ENCODE measurements at places on chromosomes 2 and 18.

- DNase-seq: no peak
Observed at GRCh38 chr18:63511285-63511684, 30.9 kb upstream of the SERPINB12 start.

DNA sequence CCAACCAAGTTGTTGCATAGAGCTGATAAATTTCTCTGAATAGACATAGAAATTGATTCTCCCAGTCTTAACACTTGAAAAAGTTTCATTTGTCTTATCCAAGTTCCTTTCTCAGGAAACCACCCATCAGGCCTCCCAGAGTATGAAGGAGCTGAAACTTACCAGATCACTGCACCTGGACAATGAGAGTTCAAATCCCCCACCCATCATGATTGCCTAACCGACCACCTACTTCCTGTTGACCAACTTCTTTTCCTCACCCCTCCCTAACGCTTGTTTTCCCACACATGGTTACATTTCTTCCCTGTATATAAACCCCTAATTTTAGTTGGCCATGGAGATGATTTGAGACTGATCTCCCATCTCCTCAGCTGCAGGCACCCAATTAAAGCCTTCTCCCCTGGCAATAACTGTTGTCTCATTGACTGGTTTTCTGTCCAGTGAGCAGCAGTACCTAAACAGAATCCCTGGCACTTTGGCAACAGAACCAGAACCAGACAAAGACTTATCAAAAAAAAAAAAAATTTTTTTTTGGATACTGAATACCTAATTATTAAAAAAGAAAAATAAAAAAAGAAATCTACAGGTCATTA lies 103.0 kb downstream of the SPIRE1 start:
- no peak for DNase-seq

DNA sequence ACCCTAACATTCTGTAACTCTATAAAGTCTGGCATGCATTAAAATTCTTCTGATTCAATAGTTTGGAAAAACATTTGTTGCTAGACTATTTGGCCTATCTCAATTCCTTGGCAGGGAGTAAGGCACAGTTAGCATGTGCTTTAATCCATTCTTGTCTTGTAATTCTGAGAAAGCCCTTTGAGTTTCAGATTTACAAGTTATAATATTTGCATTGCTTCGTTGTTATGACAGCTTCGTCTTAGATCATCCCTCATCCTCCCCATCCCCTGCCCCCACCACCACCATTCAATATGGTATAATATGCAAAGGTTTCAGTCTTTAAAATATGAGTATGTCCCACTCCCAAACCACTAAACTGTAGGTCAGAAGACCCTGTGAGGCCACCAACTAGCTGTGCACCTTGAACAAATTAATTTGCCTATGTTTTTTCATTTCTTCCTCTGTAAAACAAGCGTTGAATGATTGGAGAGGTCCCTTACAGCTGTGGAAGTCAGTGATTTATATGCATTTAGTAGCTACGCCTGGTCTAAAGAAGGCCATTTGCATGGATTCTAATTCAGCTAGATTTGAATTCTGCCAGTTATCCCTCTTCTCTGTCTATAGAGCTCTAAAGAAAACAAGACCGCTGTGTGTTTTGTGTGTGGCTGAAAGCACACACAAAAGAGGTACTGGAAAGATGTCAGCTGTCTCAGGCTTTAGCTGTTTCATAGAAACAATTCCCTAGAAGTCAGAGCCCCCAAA lies 591 bp downstream of the C2orf80 start:
- DNase-seq: no peak

DNA sequence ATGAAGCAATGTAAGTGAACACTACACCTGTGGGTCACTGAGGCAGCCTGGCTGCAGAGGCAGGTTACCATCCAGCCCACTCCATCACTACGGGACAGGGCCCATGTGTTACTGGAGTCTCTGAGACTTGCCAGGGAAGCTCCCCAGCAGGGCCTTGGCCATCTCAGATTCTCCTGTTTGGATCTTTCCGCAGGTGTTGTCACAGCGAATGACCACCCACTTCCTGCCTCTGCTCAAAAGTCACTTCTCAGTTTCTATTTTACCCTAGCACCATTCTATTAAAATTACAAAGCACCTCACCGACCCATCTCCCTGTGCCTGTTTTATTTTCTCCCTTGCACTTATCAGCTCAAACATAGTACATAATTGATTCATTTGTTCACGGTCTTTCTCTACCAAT lies 34.5 kb upstream of the L3MBTL4 start:
- no peak for DNase-seq

DNA sequence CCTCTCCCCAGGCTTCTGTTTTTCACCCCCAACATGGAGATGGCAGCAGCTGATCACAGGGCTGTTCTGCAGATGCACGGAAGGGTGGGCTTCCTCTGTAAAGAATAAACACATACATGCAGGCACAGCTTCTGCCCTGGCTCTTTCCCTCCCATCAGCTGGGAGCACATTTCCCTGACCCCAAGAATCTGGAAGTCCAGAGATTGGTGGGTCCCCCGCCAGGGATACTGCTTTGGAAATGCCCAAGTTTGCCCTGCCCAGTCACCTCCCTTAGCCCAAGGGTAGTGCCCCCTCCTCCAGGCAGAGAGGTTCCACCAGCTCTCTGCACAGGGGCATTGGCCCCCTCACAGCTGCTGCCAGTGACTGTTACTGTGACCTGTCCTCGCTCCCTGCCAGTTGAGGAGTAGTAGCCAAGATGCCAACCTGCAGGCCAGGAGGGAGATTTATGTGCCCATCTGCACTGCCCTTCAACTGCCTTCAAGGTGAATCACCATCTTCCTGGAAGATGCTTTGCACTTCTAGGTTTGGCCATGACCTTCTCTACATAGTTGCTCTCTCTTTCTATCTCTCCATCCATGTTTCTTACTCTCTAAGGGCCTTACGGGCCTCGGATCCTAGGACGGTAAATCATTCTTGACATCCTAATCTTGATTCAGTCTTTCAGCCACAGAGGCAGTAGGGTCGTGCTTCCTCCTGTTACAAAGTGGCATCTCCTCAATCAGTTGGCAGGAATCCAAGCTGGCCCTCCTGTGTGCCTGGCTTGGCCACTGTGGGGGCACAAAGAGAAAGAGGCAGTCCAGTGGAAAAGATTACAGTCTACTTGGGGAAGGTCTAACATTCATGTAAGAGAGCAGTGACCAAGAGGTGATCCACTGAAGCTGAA lies 121.8 kb downstream of the CTIF start:
- DNase-seq: no peak

DNA sequence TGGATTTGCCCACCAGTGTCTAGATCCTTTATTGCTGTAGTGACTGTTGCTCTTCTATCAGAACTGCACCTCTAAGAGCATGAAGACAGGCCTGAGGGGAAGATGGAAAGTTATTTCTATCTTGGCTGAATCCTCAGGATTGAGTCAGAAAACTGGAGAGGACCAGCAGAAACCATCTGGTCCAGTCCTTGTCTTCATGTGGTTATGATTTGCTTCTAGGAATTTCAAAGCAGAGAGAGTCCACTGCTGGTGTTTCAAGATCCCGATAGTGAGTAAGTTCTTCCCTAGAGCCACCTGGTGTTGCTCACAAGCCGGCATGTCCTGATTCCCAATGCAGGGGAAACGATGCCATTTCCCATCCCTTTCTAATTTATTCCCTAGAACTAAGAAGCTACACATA lies 84.2 kb downstream of the NCKAP5 start:
- no peak for DNase-seq

DNA sequence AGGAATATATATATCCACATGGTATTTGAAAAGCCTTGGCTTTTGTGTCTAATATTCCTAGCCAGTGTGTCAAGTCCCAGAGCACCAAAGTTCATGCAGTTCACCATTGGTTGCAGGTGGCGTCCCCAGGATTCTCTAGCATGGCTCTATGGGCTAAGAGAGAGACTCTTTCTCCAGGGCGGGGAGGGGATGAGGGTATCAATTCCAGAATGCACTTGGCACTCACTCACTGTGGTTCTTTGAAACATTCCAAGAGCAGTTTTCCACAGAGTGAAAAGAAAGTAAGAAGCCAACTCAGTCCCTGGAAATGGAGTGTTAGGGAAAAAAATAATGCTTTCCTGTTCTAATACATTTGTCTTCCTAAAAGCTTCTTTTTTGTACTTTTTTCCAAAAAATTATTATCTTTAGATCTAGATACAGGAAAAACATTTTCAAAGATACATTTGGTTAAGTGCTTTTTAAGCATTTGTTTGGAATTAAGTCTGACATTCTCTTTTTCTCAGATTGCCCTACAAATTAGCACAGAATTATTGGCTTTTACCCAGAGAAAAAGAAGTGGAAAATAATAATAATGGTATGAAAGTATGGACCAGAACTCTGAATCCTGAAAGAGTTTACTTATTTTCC lies 239.9 kb downstream of the PAX3 start:
- DNase-seq: no peak

DNA sequence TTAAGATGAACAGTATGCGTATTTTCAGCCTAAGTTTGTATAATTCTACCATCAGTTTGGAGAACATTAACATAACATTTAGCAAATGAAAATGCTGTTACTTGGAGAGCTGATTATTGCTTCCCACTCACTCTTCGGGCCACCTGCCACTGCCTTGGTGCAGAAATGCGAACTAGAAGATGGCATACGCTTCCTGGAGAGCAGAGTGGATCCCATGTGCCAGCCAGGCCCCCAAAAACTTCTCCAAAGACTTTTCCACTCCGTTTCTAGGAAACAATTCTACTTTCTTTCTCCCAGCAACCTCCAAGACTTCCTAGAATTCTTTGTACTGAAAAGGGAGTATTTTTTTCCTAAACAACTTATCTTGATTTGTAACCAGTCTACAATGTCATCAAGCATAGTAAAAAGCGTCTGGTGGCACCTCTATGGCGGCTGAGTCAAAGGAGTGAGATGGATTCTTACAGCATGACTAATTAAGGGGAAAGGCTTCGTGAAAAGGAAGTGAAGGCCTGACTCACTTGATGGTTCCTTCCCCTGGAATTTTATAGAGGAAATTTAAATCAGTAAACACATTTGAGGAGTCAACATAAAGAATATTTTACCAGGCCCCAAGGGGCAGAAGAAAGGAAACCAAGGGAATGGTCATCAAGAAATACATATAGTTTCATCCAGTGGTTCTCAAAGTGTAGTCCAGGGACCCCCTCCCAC lies 36.6 kb downstream of the FEZ2 start:
- DNase-seq: no peak

- DNase-seq: peak; percentile 68
Observed at GRCh38 chr2:96801005-96801785, 14.9 kb upstream of the CNNM3 start.

- peak; percentile 4 for DNase-seq
Observed at GRCh38 chr2:88692187-88692586, 714 bp downstream of the RPIA start.

DNA sequence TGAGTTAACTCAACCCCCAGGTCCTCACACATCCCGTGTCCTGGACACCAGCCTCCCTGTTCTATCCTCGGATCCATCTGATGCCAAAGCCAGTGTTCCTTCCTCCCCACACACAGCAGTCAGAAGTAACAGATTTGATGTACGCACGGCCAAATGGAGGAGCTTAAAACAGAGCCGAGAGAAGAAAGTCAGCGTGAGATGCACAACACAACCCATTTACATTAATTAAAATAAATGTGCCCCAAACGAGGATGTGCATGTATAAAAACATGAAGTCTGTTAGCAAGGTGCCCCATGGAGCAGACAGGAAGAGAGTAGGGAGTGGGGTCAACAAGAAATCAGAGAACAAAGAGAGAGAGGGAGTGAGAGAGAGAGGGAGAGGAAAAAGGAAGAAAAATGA lies 191.2 kb downstream of the HAUS1 start:
- no peak for DNase-seq
